RWPE2 (cell line): ENCODE measurements at places on chromosomes 13 and 19.

DNA sequence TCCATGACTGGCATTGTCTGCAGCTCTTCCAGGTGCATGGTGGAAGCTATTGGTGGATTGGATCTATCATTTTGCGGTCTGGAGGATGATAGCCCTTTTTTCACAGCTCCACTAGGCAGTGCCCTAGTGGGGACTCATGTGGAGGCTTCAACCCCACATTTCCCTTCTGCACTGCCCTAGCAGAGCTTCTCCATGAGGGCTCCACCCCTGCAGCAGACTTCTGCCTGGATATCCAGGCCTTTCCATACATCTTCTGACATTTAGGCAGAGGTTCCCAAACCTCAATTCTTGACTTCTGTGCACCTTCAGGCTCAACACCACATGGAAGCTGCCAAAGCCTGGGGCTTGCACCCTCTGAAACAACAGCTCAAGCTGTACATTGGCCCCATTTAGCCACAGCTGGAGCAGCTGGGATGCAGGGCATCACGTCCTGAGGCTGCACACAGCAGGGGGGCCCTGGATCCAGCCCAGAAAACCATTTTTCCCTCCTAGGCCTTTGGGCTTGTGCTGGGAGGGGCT lies 800.2 kb upstream of the MIR17HG start:
- DNase-seq, result no peak

DNA sequence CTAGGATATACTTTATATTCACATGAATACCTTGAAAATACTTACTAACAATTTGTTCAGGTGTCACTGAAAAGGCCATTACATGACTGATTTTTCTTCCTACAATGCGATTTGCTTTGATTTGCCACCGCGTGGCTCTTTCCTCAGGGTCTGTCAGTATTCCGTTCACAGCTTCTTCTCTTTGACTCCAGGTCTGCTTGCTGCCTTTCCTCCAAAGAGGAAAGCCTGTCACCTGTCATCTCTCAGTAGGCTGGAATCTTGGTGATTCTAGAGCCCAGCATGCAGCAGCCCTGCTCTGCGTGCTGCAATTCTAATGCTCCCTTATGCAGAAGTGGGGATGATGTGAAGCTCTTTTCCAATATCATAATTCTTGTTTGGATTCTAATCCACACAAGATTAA lies 33.6 kb upstream of the SIAH3 start:
- no peak for DNase-seq

DNA sequence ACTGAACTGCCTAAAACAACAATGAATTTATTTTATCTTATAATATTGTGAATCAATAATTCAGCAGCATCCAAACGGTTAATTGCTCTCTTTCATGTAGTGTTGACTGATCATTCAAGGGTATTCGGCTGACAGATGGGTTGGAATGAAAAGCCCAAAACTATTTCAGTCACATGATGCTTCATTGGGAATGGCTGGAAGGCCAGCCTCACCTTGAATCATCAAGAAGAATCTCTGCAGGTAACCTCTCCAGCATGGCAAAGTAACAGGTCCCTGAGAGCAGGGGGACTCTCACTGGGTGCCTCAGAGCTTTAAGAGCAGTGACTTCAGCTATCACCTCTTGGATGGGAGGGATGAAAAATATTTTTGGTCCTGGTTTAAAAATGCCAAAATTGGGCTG lies 1395.7 kb downstream of the OLFM4 start:
- DNase-seq, result no peak

- DNase-seq, result no peak
Observed at GRCh38 chr19:47467914-47468313, 3.8 kb downstream of the SLC8A2 start.

GRCh38 chr13:66322193-66322740 lies 907.9 kb downstream of the PCDH9 start:
- DNase-seq, result no peak

GRCh38 chr13:42354241-42355091 lies 82.5 kb downstream of the AKAP11 start:
- DNase-seq, result no peak
